ENCODE measurements at places on chromosomes 7 and 10.
A peak's percentile ranks its signal among the peaks of the same experiment; 100 is the strongest.

DNA sequence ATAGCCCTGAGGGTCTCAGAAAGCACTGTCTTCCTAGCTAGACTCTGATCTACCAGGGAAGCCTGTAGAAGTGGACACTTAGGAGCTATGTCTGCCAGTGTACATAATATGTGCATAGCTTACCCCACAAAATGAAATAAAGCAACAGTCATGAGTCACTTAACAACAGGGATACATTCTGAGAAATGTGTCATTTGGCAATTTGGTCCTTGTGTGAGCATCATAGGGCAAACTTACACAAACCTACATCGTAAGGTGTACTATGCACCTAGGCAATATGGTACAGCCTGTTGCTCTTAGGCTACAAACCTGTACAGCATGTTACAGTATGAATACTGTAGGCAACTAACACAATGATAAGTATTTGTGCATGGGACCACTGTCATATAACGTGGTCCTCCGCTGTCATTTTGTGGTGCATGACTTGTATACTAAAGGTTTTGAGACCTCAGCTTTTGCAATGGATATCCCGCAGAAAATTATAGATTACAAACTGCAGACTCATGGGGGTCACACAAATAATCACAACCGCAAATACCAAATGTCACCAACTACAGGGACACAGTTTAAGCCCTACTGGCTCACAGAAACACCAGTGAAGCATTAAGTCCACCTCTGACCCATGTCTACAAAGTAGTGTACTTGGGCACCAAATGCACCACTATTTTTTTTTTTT lies 1.7 kb downstream of the URGCP start:
- no peak for DNase-seq

DNA sequence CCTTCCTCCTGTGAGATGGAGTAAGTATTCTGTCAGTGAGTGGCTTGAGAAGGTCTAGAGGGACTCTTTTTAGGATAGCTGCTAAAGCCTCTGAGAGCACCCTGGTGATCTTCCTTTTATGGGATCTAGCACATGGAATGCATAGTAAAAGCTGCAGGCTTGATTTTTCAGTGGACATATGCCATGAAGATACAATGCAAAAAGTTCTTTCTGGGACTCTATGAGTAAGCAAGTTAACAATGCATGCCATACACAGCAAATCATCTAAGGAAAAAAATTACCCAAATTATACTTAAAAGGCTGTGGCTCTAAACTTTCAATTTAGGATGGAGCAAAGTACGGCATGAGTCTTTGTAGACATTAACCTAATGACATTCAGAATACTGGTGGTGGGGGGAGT lies 154.5 kb downstream of the SGMS1 start:
- no peak for DNase-seq

DNA sequence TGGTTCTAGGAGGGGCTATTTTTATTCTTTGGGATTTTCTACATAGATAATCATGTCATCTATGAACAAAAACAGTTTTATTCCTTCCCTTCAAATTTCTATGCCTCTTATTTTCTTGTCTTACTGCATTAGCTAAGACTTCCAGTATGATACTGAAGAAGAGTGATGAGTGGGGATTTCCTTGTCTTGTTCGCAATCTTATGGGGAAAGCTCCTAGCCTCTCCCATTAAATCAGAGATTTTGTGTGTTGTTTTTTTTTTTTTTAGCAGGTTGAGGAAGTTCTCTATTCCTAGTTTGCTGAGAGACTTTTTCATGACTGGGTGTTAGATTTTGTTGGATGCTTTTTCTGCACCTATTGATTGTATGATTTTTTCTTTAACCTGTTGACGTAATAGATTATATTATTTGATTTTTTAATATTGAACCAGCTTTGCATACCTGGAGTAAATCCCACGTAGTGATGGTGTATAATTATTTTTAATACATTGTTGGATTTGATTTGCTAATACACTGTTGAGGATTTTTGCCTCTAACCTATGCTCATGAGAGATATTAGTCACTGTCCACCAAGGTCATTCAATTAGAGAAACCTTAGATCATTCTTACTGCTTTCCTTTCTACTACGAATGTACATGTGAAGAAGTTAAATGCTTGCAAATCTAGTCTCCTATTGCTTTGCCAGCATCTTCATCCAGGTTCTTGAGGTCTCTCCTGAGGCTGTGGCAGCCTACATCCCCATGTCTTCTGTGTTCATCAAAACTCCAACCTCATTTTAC lies 6.5 kb downstream of the ATP5F1C start:
- no peak for DNase-seq

- no peak for DNase-seq
Observed at GRCh38 chr10:110502851-110503301, 5.2 kb downstream of the DUSP5 start.

DNA sequence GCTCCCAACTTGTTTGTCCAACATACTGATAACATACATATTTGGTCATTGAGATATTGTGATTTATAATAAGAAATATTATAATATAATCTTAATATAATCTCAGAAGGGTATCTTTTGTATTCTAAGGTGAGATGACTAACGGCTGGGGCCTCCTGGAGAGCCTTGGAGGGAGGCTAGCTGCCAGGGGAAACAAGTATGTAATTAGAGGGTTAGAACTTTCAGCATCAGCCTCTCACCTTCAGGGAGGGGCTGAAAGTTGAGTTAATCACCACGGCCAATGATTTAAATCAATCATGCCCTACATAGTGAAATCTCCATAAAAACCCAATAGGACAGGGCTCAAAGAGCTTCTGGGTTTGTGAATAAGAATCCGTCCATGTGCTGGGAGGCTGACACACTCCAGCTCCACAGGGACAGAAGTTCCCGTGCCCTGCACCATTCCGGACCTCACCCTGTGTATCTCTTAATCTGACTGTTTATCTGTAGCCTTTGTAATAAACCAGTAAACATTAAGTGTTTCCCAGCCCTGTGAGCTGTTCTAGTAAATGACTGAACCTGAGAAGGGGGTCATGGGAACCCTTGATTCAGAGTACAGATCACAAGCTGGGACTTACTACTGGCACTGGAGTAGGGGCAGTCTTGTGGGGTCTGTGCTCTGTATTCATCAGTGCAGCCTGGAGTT lies 86.3 kb upstream of the STEAP1B start:
- no peak for DNase-seq

- DNase-seq = no peak
Observed at GRCh38 chr10:99435986-99436638, 5.7 kb upstream of the GOT1 start.

GRCh38 chr10:59575269-59575668 lies 134.4 kb downstream of the SLC16A9 start:
- no peak for DNase-seq

DNA sequence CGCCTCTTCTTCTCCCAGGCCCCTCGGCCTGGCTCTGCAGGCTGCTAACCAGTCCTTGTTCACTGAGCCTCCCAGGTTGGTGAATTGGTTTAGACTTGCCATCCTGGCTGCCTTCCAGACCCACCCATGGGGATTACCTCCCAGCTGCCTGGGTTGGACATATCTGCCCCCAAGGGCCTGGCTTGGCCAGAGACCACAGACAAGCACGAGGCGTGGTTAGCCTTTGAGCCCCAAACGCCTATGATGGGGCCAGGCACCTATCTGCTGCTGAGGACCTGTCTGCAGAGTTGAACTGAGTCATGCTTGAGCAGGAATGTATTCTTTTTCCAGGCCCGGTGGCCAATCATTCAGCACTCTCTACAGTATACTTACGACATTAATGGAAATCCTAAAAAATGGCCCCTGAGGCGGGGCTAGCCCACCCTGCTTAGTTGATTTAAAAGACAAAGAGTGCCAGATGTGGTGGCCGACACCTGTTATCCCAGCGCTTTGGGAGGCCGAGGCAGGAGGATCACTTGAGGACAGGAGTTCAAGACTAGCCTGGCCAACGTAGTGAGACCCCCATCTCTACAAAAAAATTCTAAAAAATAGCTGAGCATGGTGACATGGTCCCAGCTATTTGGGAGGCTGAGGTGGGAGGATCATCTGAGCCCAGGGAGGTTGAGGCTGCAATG lies 361.5 kb downstream of the FRMD4A start:
- no peak for DNase-seq

- DNase-seq = peak; percentile 45
Observed at GRCh38 chr10:68284062-68285001, 47.5 kb upstream of the HNRNPH3 start.

- DNase-seq = no peak
Observed at GRCh38 chr7:132871419-132871818, 210.5 kb downstream of the CHCHD3 start.

- peak; percentile 70 for DNase-seq
Observed at GRCh38 chr7:75905785-75906604, 9.0 kb upstream of the POR start.

DNA sequence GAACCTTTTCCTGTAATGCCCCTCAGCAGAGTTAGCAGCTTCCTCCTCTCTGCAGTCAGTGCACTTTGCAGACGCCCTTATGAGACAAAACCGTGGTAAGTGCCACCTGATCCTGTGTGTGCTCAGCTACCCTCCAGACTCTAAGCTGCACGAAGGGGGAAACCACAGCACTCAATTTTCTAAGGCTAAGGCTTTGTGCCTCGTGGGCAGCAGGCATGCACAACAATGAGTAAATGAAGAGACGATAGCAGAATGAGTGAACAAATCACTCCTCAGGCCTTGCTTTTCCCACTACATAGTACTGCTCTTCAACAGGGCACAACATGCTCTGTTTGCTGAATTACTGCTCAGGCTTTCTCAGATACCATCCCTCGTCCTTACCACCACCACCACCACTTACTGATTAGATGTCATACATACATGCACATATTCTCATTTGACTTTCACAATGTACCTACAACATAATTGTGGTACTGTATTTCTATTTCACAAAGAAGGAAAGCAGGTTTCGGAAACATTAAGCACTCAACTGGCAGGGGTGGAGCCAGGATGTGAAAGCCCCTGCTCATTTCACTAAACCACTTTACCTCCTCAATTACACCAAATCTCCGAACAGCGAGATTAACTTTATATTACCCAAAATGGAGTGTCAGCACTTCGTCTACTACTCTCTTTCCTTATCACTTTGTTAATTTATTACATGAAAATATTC lies 85.4 kb downstream of the ICA1 start:
- no peak for DNase-seq

DNA sequence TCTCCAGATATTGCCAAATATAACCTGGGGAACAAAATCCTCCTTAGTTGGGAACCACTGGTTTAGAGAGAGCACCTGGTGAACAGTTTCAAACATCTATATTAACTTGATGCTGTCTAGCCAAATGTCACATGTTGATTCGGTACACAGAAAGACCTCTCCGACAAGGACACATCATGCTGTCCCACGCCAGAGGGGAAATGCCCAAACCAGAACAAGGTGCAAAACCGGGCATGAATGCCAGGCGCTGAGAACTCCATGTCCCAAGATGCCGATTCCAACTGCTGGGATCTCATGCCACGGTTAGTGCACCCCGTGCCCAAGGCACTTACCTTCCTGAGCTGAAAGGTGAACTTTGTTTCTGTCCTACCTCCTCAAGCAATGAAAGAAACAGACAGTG lies 100.8 kb downstream of the SFMBT2 start:
- DNase-seq = no peak

DNA sequence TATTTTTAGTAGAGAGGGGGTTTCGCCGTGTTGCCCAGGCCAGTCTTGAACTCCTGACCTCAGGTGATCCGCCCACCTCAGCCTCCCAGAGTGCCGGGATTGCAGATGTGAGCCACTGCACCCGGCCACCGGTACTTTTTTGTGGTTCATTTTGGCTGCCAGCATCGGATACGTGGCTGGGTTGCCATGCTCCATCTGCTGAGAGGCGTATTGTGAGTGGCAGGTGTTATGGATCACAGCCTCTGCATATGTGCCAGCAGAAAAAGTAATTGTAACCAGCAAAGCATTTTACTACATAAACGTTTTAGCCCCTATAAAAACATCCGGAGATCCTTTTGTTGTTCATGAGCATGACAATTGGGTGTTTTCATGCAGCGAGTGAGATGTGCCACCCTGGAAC lies 7.1 kb downstream of the FOXK1 start:
- DNase-seq = no peak

- DNase-seq = no peak
Observed at GRCh38 chr7:12788591-12788990, 101.2 kb downstream of the ARL4A start.

GRCh38 chr7:16697507-16698199 lies 51.7 kb downstream of the BZW2 start:
- DNase-seq = no peak

DNA sequence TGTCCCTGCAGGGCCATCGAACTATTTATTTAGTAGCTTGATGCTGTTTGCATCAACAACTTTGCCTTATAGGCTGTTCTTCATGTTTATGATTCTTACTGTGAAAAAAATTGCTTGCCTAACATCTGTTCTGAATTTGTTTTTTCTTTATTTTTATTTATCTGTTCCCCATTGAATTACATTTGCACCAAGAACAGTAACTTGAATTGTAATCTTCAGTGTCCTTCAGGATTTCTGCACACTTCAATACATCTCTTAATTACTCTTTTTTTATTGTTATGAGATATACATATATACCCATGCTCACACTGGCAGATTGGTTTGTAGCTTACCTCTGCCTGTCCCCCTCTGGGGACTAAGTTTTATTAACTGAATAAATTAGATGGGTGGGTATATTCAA lies 64.4 kb downstream of the TBXAS1 start:
- DNase-seq = no peak

- no peak for DNase-seq
Observed at GRCh38 chr7:124246262-124246863, 213.5 kb upstream of the TMEM229A start.

GRCh38 chr10:37732685-37733084 lies 124.7 kb downstream of the ZNF248 start:
- DNase-seq = no peak

GRCh38 chr10:52573347-52573746 lies 199.2 kb downstream of the MBL2 start:
- DNase-seq = no peak

DNA sequence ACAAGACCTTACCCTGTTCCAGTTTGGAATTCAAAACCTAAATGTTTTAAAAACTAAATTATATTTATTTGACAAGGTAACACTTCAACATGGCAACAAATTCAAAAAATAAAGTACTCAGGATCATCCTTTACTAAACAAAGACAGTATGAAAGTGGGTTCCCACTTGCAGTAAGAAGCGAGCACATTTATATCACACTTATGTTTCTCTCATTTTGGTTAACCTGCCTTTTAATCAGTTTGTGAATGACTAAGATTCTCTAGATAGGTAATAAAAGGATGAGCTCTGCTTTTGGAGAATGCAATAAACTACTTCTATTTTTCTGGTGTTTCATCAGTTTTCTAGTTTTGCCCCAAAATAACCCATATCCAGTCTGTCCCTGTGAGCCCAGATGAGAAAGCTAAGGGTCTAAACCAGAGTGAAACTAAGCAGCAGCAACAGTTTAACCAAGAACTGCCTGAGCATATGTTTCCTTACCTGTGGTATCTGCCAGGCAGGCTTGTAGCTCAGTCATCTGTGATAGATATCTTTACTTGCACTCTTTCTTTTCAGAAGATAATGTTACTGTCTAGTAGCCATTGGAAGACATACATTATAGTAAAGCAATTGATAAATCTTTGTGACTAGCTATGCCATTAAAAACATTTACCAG lies 64.1 kb downstream of the ABLIM1 start:
- no peak for DNase-seq

- no peak for DNase-seq
Observed at GRCh38 chr10:28754930-28755718, 77.8 kb downstream of the BAMBI start.

Measured in right kidney (tissue), 9 donors.